ENCODE measurements at places on chromosomes 5 and 9.

GRCh38 chr9:116335392-116335791, 181.8 kb downstream of the PAPPA start:
- no peak for DNase-seq

DNA sequence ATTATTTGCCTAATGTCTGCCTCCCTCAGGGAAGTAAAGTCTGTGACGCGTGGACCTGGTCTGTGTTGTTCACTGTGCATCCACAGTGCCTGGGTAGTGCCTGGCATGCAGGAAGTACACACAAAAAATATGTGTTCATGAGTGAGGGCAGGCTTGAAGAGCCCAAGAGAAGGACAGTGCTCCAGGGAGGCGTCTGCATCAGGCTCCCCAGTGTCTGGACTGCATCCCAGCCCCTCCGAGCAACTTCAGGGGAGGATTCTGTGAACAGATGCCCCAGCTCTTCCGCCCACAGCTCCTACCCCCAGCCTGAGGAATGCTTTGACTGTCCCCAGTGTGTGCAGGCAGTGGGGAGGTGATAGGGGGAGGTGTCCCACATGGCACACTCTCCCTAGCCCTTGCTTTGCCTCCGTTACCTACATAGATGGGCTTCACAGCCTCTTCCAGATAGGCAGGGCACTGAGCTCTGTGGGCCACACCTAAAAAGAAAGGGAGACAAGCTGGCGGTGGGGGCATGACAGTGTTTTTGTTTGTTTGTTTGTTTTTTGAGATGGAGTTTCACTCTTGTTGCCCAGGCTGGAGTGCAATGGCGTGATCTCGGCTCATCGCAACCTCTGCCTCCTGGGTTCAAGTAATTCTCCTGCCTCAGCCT, 25.4 kb downstream of the IRF1 start:
- DNase-seq, result no peak

DNA sequence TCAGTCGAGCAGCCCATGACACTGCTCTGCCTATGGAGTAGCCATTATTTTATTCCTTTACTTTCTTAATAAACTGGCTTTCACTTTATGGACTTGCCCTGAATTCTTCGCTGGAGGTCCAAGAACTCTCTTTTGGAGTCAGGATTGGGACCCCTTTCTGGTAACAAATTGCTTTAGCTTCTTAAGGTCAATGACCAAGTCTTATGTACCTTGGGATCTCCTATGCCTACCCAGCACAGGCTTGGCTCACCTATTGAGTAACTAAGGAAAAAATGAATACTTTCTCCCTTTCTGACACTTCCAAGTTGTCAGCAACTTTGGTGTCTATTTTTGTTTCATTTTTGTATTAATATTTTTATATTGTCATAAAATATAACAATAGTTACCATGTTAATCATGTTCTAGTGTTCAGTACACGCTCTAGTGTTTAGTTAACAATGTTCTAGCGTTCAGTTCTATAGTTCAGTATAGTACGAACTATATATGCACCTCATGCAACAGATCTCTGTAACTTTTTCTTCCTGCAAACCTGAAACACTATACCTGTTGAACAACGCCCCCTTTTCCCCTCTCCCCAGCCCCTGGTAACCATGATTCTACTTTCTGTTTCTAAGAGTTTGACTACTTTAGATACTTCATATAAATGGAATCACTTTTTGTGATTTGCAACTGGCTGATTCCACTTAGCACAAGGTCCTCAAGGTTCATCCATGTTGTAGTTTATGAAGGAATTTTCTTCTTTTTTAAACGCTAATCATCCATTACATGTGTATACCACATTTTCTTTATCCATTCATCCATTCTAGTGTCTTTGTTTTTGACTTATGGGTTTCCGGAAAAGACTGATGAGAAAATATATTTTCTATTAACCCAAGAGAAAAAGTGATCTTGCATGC, 1.8 kb upstream of the RHOBTB3 start:
- DNase-seq, result no peak

- DNase-seq, result no peak
Observed at GRCh38 chr5:158064334-158065123, 205.6 kb upstream of the CLINT1 start.

DNA sequence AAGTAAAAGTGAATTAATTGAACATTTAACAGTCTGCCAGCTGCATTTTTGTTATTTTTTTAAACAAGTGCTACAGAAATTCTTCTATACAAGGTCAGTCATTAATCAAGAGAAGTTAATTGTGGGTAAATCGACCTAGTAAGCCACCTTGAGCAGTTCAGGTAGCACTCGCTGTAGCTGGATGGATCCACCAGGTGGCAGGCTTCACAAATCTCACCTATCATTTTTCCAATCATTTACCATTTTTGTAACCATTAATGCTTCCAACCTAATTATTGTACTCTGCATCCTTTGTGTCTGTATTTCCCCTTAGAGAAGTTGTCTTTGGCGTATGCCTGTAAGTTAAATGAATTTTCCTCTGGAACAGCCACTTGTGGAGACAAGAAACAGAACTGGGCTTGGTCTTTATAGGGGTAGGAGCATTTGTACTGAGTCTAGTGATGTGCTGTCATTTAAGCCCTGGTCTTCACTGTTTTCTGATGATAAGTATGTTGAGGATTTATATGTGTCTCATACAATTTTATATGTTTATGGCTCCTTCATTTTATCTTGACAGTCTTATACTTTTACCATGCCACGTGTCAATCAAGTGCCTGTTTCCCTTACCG, 39.5 kb downstream of the CD180 start:
- DNase-seq, result no peak

DNA sequence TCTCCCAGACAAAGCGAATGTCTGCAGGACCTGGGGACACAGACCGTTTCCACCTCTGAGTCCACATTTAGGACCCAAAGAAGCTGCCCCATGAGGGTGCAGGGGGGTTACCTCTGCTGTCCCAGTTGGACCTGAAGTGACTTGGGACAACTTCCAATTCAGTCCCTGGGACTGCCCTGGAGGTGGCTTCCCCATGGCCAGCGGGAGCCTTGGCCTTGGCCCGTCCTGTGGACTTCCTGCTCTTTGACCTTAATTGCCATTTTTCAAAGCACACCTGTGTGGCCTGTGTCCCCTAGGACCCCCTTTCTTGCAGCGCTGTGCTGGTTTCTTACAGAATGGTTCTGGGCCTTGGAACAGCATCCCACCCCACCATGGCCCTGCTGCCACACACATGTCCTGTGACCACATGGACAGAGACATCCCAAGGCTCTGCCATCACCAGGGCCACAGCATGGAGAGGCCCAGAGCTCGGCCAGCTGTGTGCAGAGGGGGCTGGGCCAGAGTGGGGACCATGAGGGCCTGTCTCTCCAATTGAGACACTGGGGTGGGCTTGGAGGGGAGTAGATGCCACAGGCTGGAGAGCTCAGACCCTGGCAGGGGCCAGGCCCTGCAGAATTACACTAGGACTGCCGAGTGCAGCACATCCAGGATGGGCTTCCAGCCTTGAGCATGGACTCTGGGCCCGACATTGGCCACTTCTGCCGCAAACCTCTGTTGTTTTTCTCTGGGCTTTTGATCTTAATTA, 45.8 kb downstream of the SECISBP2 start:
- DNase-seq, result no peak

GRCh38 chr9:71819115-71819739, 50.9 kb upstream of the CEMIP2 start:
- no peak for DNase-seq

- DNase-seq, result no peak
Observed at GRCh38 chr9:13621872-13622564, 342.5 kb upstream of the MPDZ start.

- DNase-seq, result no peak
Observed at GRCh38 chr5:8784692-8785091, 761.2 kb downstream of the SEMA5A start.

- DNase-seq, result no peak
Observed at GRCh38 chr5:43140286-43140685, 19.6 kb downstream of the ZNF131 start.

GRCh38 chr9:69976152-69976551, 67.5 kb upstream of the MAMDC2 start:
- DNase-seq, result no peak

DNA sequence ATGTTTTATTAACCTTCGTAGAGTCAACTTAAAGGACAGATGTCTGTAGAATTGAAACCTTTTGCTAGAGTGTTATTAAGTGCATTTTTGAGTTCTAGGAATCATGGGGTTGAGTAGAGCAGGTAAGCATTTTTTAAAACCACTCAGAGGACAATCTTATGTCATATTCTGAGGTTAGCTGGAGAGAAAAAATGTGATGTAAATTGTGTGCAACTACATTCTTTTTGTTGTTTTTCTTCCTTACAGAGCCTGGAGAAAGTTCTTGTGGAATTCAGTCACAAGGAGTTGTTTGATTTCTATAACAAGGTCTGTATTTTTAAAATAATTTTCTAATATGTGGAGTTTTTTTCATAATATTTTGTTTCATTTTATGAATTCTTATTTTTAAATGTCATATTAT, 206.4 kb downstream of the COMMD10 start:
- DNase-seq, result no peak

- no peak for DNase-seq
Observed at GRCh38 chr9:129489838-129490582, 130.9 kb downstream of the C9orf50 start.

DNA sequence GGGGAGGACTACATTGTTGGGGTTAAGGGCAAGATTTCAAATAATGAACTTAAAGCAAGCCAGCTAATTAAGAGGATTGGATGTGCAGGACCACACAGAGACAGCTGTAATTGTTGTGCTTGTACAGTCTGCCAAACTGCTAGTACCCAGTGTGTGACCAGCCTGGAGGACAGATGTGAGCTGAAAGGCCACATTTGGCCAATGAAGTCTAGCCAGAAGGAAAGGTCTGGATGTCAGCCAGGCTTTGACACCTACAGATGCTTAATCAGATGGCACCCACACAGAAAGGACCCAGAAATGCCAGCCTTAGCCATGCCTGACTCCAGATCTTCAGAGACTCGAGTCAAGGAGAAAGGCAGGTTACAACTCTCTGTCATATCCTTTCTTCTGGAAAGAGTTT, 491.1 kb downstream of the KIF4B start:
- DNase-seq, result no peak

DNA sequence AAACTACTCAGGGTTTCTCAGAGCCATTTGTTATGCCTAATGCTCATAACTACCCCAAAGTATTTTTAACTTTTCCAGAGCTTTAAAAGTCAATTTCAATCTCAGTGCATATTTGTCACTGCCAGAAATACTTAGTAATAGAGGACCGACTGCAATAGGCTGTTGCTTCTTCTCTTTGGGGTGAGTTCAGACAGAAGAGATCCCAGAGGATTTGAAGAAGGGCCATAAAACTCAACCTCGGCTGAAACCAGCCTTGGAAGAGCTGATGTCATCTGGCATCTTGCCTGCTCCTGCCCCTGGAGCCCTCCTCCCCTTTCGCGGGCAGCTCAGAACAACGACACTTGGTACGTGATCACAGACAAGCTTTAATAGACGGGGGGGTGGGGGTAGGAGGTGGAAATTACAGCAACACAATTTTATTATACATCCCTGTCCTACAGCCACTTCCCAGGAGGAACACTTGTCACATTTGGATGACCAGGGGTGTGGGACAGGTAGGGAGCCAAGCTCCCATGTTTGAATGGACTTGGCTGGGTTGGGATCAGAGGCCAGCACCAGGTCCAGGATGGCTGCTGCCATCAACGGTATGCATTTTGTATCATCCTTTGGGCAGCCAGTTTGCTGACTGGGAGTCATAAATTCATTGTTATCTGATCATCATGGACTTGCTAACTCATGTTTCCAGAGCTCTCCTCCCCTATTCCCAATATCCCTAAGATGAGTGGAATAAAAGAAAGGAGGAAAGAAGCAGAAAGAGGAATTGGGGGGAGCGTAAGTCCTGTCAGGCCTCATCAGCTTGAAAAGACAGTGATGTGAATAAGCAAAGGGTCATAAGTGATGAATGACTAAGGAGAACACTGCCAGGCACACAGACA, 186.6 kb upstream of the PANK3 start:
- no peak for DNase-seq

DNA sequence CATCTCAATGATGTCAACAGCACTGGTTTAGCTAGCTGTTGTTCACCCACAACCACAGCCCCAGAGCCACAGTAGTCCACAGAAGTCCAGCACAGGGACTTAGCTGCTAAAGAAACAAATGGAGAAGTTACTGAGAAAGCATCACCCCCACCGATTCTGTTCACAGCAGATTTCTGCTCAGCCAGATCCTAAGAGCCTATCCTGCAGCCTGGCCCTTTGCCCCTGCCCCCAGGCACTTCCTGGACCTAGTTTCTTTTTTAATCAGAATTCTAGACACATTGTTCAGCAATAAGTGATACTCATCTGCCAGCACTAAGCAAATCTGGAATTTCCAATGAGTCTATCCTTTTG, 7.4 kb downstream of the B4GALT1 start:
- DNase-seq, result no peak

DNA sequence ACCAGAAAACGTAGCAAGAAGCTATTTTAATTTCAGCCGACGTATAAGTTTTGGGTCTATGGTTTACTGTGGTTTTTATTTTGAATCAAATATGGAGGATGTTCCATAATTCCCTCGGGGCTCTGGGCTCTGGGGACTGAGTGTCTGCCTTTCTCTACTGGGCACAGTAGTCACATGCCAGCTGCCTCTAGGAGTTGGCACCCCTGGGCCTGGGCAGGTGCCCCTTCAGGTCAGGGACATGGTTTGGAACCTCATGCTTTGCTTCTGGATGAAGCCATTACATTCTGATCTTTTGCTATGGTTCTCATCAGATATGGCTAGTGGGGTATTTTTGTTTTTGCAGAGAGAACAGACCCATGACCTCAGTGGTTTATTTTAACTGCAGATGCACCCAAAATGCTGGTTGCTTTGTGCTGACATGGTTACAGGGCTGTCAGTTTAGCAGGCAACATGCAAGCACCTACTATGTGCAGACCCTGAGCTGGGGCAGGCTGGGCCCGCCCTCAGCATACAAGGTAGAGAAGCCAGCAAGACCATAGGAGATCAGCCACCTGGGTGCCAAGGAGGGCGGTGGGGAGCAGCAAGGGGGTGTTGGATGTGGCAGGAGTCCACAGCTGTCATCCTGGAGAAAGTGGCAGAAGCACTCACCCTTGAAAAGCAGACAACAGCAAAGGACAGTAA, 54.5 kb upstream of the PSD2 start:
- no peak for DNase-seq

DNA sequence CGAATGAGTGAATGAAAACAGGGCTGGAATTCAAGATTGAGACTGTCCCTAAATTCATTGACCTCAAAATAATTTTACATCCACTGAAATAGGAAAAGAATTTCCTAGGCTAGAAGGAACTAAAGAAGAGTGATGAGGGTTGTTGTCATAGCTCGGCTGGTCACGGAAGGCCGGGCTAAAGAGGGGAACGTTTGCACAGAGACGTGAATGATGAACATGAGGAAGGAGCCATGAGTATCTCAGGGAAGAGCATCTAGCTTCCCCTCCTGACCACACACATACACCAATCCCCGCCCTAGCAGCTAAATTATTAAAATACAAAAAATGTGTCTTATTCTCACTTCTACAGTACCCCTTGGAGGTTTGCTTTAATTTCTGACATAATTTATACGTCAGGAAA, 124.4 kb upstream of the ABCA1 start:
- no peak for DNase-seq

- DNase-seq, result no peak
Observed at GRCh38 chr5:72608297-72608696, 101.1 kb upstream of the ZNF366 start.
